ENCODE measurements at places on chromosomes 3 and 15.

DNA sequence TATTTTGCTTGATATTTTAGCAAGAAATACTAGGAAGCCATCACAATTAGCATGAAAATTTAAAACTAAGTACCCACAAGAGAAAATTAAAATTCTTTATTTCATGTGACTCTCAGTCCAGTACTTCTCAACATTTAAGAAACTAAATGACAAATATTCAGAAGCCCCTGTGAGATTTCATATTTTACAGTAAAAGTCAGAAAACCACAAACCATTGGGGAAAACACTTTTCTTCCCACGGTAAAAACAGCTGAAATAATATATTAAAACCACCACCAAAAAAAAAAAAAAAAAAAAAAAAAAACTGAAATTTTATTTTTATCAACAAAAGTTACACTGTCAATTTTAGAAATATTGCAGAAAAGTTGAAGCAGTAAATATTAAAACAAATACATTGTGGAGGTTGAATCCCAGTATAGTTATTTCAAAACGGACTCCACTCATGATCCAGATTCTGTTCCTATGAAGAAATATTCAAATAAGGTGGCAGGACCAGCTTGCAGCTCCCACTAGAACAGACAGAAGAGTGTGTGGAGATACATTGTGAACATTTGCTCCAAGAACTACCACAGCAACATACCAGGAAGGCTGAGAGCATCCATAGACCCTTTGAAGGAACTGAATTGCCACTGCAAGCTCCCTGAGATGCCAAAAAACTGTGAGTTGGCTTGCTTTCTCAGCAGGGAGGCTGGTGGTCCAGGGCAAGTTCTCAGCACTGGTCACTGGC, 308.2 kb downstream of the CTNNB1 start:
- DNase-seq, result no peak

DNA sequence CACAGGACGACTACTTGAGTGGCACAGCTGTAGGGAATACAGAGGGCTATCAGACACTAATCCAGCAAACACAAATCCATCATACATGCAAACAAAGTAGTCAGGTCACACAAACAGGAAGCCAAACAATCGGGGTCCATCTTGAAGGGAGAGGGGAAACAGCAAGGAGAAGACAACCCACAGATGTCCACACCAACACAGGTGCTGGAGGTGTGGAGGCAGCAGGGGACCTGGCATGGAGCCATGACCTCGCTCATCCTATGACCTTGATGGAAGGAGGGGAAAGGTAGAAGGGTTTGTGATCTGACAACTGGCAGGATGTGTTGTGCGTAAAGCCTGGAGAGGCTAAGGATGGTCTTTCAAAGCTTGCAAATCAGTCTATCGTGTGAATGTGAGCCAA, 39.9 kb upstream of the SKOR1 start:
- no peak for DNase-seq

- no peak for DNase-seq
These were observed 279.2 kb upstream of the TMC3 start for GRCh38 chr15:81653259-81653658.

- DNase-seq, result no peak
These were observed 152.2 kb downstream of the NR2E3 start for GRCh38 chr15:71962537-71962936.
